ENCODE measurements at places on chromosomes 7 and 10.

GRCh38 chr10:6470894-6471618 is 109.0 kb downstream of the PRKCQ start:
- no peak for DNase-seq

DNA sequence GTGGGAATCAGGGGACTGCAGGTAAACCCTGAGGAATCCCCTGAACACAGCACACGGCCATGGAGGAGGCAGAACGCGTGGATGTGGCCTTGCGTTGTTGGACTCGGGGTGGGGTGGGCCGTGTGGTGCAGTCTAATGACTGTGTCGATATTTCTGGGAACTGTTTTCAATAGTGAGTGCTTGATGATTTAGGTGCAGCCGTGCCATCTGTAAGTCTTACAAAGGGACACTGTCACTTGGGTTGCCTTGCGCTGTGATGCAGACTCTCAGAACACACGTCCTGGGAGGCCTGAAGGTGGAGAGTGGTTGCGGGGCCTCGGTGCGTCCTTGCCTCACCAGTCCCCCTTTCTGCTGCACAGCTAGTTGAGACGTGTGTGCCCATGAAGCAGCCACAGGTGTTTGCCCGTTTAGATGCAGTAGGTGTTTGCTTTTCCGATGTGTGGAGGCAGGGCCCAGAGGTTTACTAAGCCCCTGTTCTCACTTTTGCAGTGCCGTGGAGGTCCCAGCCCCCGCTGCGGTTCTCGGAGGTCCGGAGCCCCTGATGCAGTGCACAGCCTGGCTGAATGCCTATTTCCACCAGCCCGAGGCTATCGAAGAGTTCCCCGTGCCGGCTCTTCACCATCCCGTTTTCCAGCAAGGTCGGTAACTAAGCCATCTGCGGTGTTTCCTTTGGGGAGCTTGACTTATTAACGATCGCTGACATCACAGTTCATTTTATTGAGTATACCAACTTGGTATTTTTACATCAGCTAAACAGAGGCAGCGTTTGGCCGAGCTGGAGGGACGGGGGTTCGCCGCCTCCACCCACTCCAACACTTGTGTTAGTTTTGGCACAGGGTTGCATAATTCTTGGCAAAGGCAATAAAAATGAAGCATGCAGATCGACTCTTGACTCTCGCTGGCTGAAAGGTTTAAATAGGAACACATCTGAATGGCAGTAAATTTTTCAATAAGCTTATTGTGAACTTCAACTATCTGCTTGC is 240.7 kb downstream of the MGMT start:
- no peak for DNase-seq

- DNase-seq, result no peak
These were observed 323.6 kb downstream of the BBS9 start for GRCh38 chr7:33452805-33453502.

GRCh38 chr10:792083-792791 is 102.8 kb upstream of the DIP2C start:
- DNase-seq, result no peak

- DNase-seq, result no peak
These were observed 347.0 kb downstream of the GPAM start for GRCh38 chr10:111836571-111836970.

GRCh38 chr7:39623732-39624441 is 515 bp downstream of the RALA start:
- DNase-seq, result no peak

- no peak for DNase-seq
These were observed 11.6 kb upstream of the BAZ1B start for GRCh38 chr7:73533742-73534141.

DNA sequence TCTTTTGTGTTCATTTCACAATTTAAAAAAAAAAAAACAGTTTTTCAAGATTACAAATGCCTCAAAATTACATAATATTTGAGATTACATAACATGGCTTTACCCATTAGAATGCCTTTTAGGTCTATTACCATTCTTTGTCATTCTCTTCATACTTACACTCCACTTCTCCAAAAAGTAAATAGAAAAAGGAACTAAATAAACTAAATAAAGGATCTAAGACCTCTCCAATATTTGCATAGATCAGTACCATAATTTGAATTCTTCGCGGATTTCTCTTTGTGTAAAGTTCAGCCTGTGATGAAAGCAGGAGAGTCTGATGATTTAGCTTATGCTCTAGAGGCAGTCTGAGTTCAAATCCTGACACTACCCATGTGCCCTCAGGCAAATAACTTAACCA is 56.4 kb upstream of the C1GALT1 start:
- DNase-seq, result no peak

DNA sequence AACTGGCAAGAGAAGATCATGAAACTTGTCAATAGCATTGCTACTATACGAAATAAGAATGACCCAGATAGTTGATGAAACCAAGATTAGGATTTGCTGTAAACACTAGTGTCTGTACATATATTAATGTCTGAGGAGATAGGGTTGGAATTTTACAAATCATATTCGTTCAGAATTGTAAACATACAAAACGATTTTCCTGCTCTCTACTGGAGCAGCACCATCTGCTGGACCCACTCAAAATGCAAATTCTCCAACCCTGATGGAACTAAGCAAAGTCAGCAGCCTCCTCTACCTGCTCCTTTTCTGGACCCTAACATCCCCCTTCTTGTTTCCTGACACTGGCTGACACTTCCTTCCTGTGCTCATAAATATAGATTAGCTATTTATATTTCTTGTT is 29.4 kb upstream of the SGMS1 start:
- DNase-seq, result no peak

DNA sequence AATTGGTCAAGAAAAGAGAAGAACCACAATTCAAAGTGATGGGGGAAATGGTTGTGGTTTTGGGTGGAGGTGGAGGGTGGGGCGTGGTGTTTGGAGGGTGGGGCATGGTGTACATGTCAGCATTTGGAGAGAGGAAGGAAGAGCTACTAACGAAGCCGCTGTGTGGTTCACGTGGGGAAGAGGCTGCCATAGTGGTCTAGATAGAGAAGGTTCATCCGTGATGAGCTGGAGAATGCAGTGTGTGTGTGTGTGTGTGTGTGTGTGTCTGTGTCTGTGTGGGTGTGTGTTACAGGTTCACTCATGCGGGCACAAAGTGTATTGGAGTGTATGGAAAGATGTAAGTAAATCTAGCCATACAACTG is 6.1 kb upstream of the VCL start:
- peak; percentile 48 for DNase-seq

- DNase-seq, result no peak
These were observed 81.4 kb upstream of the LAMB4 start for GRCh38 chr7:108211382-108212201.

DNA sequence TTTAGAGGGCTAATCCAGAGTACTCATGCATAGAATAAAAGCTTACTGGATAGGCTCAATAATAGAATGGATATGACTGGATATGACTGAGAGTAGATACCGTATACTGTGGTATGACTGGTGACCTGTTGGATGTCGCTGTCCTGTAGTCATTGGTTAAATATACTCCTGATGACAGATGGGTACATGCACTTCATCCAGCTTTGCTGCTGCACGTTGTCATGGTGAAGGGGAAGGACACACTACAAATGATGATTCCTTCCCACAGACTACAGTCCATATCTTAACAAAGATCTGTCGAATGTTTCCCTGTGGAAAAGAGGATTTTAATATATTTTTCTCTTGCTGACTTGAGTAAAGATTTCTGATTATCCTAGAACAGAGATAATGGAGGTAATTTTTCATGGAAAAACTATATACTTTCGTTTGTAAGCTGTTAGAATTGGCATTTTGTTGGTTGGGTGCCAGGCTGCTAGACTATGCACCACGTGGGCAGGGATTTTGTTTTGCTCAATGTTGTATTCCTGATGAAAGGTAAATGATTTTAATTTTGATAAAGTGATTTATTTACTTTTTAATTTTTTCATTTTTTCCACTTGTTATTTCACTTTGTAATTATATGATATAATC is 97.3 kb downstream of the PPP1R9A start:
- no peak for DNase-seq

- no peak for DNase-seq
These were observed 70.0 kb downstream of the KLF6 start for GRCh38 chr10:3714967-3715366.

DNA sequence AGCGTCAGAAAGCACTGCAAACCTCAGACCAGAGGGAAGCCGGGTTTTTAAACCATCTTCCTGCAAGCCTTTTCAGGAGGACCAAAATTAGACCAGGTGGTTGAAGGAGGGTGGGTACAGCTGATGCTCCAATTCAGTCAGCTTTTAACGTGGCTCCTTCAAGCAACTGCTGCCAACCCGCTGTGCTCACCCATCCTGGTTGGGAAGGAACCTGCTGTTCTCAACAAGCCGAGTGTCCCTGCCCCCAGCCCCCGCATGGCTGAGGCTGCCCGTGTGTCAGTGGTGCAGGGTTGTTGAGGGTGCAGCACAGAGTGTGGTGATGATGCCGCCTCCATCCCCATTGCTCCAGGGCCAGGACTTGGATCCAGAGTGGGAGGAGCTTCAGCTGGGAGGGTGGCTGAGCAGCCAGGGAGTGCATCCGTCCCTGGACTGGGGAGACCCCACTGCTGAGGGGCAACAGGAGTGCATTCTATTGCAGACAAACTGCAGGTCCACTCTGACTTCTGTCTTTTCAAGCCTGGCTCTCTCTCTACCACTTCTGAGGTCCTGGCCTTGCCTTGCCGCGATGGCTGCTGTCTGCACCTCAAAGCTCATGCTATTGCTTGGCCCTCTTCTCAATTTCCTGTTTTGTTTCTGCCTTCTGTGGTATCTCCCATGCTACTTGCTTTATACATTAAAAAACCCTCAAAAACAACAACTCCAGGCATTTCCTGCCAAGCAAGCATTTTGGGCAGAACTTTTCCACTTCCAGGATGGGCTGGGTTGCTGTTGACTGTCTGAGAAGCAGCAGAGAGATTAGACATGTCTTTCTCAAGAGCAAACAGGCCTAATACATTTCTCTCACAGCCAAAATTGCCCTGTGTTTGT is 134.7 kb downstream of the DNAJB6 start:
- DNase-seq, result no peak

- DNase-seq, result no peak
These were observed 222.5 kb upstream of the LRRN3 start for GRCh38 chr7:110868458-110868857.

DNA sequence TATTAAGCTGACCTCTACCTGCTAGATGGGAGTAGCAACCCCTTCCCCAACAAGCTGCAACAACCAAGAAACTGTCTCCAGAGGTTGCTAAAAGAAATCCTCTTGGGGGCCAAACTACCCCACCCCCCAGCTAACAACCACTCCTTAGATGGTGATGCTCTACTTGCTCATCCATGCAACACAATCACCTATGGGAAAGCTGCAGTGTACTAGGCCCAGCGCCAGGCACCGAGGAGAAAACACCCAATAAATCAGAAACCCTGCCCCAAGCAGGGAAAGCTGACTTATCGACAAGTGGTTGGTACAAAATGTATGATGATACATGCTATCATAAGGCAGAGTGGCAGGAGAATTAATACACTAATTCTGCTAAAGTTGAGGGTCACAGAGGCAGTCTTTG is 17.3 kb downstream of the SLC25A13 start:
- DNase-seq, result no peak

Measured in GM12892 (cell line).